ENCODE measurements at places on chromosomes 12 and 14.

GRCh38 chr12:56954958-56955355 is 2.5 kb downstream of the RDH16 start:
- no peak for DNase-seq

DNA sequence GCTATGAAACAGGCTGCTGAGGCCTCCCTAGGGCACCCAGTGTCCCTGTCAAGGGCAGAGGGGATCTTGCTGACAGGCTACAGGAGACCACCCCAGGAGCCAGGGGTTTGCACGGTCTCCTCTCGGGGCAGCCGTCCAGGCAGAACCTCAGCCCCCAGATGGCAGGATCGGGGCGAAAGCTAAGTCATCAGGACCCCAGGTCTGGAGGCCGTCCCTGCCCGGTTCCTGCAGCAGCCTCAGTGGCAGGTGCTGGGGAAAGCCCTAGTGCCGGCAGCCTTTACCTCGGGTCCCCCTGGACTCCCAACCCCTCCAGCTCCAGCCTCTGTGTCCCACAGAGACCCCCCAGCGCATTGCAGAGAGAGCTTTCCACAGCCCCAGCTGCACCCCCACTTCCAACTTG is 103.8 kb upstream of the C14orf180 start:
- DNase-seq, result no peak

GRCh38 chr12:22993609-22994315 is 368.8 kb downstream of the ETNK1 start:
- DNase-seq, result peak; percentile 34

- peak; percentile 89 for DNase-seq
Observed at GRCh38 chr12:74537126-74537706, 419 bp upstream of the ATXN7L3B start.

DNA sequence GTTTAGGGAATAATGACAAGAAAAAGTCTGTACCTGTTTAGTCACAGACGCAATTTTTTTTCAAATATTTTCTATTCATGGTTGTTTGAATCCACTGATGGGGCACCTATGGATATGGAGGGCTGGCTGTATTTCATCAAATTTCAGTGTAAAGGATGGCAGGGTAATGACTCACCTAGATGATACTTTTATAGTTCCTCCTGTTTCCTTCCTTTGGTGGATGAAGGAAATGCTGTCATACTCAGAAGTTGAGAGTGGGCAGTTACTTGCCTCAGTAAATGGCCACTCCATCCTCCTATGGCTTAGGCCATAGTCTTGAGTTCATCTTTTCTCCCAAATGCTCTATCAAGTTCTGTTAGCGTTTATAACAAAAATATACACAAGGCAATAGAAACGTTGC is 18.9 kb upstream of the C12orf71 start:
- no peak for DNase-seq

- peak; percentile 83 for DNase-seq
Observed at GRCh38 chr14:65070471-65070976, 31.8 kb downstream of the MAX start.

DNA sequence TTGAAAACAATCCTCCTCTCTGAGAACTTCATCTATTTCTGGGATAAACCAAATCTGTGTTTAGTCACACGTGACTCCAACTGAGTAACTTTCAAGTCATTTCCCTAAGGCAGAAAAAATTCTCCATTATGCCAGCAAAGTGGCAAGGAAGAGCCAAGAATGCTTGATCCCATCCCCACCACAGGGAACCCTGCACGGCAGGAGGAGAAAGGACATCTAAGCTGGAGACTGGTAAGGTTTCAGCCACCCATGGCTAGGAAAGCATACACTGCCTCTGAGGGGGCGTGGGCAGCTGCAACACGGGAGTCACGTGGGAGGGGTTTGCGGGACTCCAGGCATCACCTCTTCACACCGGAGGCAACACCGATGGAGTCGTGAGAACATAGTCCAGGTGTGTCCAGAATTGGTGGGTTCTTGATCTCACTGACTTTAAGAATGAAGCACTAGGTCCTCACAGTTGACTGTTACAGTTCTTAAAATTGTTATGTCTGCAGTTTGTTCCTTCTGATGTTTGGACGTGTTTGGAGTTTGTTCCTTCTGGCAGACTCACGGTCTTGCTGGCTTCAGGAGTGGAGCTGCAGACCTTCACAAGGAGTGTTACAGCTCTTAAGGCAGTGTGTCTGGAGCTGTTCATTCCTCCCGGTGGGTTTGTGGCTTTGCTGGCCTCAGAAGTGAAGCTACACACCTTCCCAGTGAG is 2.7 kb upstream of the SIVA1 start:
- DNase-seq, result no peak

GRCh38 chr14:62711351-62712023 is 333.8 kb downstream of the KCNH5 start:
- DNase-seq, result peak; percentile 42

- DNase-seq, result no peak
Observed at GRCh38 chr12:67498991-67499390, 149.6 kb upstream of the DYRK2 start.

DNA sequence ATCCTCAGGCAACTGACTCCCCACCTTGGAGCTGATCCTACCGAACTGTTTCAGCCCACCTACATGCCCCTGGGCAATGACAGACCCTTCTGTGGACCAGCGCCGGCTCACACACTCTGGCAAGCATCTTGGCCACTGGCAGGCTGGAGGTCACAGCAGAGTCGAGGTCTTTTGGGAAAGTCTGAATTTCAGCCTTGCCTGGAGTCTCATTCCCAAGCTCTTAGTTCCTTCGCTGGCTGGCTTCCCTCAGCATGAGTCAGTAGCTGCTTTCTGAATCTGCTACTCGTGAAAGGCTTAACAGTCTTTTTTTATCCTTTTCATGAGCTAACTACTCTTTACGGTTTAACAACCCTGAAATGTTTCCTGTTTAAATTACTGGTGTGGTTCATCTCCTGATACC is 44.5 kb downstream of the ASCL4 start:
- DNase-seq, result no peak

GRCh38 chr12:3533703-3534386 is 42.8 kb downstream of the PRMT8 start:
- DNase-seq, result peak; percentile 90

GRCh38 chr12:130868412-130868811 is 3.5 kb upstream of the RAN start:
- no peak for DNase-seq

GRCh38 chr14:54440037-54440436 is 1.1 kb downstream of the CNIH1 start:
- no peak for DNase-seq

DNA sequence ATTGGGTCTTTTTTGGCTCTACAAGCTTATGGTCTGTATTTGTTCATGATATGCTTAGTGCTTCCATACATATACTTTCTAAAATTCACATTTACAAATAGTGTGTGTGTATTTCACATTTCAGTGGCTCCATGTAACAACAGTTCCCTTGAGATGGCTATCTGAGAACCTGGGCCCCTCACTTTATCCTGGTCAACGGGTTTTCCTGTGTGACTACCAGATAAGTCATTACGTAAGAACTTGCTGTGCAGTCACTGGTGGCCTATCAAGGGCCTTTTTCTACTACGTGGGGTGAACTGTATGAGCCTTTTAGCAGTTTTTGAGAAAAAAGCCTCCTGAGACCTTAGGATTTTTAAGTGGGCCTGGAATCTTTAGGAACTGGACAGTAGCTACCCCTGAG is 454.1 kb downstream of the PCNX1 start:
- no peak for DNase-seq

DNA sequence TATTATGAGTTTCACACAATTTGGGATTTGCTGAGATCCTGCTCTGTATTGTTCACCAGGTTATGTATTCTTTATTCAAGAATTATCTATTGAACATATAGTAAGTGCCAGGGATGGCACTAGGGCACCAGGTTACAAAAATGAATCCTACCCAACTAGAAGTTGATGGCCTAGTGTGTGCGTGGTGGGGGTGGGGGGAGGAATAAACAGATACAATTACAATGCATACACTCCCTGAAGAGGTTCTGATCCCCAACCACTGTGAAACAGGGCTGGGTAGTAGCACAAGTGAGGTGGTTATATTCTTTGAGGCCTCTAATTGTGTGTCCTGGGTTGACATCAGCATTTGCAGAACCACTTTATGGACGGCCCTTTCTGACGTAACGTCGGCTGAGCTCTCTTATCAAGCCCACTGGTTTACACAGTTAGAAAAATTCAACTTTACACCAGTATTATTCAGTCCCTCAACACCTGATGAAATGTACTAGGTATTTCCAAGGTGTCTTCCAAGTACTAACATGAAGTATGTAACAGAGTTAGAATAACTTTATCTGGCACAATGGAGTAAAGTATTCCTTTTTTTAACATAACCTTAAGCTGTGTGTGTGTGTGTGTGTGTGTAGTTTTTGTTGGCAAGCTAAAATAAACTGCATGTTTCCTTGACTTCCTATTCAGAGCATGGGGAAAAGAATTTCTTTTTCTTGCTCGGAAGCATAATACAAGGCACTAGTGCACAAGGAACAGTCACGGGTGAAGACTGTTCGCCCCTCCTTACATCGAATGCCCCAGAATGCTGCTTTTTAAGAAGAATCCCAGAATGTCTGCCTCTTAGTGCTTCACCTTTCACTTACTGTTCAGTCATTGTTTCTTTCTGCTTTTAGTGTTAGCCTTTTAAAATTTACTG is 8.1 kb upstream of the GLRX5 start:
- no peak for DNase-seq

DNA sequence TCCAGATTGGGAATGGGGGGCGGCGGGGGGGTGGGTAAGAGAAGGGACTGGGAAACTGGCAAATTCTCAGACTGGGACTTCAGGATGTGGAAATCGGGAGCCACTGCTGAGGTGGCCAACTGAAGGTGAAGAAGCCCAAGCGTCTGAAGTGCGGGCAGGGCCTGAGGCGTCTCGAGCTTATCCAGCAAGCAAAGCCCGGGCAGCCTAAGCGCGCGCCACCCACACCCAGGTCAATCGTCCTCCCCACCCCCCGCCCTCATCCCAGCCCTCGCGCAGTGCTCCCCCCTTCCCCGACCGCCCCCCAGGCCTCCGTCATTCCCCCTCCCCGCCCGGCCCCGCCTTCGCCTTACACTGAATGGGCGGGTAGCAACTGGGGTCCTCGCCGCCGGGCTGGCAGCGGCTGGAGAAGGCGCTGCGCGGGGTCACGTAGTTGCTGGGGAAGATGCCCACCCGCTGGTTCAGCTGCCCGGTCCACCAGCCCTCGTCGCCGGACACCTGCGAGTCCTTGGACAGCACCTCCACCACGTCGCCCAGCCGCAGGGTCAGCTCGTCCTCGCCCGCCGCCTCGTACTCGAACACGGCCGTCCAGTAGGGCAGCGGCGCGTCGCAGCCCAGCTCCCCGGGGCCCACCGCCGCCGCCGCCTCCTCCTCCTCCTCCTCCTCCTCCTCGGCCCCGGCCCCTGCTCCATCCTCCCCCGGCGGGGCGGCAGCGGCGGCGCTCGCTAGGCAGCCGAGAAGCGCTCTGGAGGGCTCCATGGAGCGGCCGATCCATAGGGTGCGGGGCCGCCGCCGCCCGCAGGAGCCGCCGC is 693 bp downstream of the MAP3K9 start:
- peak; percentile 49 for DNase-seq

DNA sequence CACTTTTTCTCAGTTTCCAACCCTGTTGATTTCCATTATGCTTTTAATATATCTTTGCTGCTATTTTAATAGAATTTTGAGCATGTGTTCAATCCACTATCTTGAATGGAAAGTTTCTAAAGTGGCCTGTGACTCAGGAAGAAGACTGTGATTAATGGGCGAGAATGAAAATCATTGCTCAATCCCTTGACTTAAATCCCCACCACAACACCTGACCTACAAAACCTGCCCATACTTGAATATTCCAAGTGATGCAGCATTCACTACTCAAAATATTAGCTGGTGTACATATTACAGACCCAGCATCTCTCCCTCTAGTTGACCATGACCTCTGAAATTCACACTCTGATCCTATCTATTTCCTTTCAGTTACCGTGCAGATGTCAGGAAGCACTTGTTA is 1.3 kb upstream of the OAS3 start:
- no peak for DNase-seq

- DNase-seq, result no peak
Observed at GRCh38 chr14:58739674-58740073, 101.9 kb downstream of the DACT1 start.

- DNase-seq, result no peak
Observed at GRCh38 chr12:79725987-79726386, 35.2 kb upstream of the PAWR start.

GRCh38 chr14:96246539-96246847 is 9.5 kb upstream of the BDKRB1 start:
- no peak for DNase-seq

DNA sequence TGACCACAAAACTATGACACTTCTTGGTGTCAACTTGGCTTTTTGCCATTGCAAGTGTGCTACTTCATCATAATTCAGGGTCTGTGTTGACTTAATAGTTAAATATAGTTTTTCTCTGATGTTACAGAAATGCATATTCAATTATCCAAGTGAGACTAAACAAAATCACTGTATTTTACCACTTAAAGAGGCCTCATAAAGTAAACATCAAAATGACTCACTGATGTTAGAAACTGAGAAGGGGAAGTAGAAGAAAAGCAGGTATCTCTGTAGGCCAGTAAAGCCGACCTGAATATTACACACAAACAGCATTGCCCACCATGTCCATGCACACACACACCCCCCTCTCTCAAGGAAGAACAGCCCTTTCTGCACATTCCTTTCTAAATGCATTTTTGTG is 55.4 kb downstream of the RPAP3 start:
- DNase-seq, result no peak

GRCh38 chr12:115597157-115597712 is 680.3 kb downstream of the MED13L start:
- no peak for DNase-seq

DNA sequence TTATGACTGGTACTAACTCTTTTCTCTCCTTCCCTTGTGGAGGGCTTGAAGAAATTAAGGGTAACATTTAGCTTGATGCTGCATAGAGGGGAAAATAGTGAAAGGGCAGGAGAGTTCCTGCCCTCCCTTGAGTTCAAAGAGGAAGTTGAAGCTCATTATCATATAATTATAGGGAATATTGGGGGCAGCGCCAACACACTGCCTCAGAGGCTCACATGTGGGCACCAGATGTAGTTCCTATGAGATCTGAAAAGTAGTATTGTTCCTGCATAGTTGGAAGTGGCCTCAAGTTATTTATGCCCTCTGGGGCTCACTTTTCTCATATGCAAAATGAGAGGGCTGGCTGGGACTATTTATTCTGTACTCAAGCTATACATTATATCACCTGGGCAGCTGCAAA is 33.0 kb upstream of the FGF23 start:
- peak; percentile 2 for DNase-seq

DNA sequence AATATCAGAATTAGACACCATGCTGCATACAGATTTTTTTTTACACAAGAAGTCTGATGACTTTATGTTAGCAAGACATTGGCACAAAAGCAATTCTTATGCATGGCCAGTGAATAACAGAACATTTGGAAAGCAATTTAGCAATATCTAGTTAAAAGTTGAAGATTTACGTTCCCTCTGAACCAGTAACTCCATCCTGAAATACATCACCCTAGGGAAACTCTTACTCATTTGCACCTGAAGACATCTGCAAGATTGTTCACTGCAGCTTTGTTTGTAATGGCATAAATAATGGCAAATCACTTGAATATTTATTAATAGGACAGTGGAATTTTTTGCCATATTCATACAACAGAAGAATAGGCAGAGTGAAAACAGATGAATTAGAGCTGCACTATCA is 670.0 kb upstream of the NOVA1 start:
- DNase-seq, result no peak
